SW480 (cell line): ENCODE measurements at places on chromosomes 1 and 21.

- peak; percentile 49 for DNase-seq
Measured at GRCh38 chr1:32801096-32801715, 16.0 kb downstream of the YARS1 start.

DNA sequence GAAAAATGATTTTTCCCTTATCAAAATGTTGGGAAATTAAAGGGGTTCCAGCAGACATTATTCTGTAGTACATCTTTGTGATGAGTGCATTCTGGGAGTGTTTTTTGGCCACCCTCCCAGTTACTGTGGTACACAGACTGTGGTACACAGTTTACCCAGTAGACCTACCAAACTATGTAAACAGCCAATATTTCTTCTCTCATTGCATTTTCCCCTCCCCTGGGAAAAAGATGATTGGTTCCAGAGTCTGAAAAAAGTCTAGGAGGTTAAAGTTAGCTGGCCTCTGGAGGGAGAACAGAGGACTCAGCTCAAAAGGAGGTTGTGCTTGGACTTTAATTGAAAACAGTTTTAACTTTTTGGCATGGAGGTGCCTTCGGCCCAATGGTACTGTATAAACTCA is 42.5 kb downstream of the PGM1 start:
- no peak for DNase-seq

DNA sequence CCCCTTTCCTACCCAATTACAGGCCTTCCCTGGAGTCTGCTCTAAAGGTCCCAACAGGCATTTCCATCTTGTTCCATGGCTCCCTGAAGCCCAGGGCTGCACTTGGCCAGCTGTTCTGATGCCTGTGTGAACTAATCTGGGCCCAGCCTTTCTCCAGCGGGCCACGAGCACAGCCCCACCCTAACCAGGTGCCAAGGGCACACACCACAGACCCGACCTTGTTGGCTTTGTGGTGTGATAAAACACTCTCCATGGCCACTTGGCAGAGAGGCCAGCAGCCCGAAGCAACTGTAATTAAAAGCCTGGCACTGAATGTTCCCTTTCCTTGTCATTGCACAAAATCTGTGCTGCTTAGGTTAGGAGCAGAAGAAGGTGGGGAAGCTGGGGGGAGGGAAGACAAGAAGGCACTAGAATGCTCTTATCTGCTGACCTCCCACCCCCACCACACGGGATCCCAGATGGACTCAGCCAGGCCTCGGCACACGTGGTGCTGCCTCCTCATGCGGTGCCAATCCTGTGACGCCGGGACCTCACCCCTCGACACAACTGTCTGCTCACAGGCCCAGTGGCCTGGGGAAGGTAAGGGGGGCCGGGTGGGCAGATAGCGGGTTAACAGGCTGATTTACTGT is 9.9 kb downstream of the HCRTR1 start:
- DNase-seq = no peak

DNA sequence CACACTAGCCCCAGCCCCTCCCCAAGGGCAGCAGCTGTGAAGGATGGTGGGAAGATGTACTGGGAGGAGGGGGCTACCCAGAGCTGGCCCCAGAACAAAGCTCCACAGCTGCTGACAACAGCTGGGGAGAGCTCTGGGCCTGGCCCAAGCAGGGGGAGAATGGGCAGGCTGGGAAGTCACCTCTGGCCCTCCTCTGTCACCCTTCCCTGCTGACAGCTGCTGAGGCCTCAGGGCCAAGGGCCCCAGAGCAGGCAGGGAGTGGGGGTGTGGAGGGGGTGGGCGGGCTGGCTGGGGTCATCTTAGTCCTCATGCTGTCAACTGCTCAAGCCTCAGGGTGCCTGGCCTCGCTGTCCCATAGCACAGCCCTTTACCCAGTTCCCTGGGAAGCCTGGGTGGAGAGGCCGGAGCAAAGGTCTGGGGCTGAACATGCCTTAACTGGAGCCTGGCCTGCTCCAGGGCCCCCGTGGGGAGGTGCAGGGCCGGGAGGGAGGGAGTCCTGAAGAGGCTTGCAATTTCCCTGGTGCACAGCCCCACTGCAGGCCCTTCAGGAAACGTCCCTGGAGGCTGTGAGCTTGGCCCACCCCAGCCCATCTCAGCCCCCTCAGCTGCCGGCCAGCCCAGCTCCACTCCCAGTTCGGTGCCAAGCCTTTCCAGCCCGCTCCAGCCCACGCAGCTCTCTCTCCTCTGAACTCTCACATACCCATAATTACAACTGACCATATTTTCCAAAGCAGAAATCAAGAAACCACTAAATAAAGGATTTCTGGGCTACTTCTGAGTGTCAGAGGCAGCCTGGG is 25.7 kb downstream of the HSPG2 start:
- DNase-seq = no peak

- DNase-seq = no peak
Measured at GRCh38 chr21:44094832-44095231, 12.4 kb upstream of the PWP2 start.

DNA sequence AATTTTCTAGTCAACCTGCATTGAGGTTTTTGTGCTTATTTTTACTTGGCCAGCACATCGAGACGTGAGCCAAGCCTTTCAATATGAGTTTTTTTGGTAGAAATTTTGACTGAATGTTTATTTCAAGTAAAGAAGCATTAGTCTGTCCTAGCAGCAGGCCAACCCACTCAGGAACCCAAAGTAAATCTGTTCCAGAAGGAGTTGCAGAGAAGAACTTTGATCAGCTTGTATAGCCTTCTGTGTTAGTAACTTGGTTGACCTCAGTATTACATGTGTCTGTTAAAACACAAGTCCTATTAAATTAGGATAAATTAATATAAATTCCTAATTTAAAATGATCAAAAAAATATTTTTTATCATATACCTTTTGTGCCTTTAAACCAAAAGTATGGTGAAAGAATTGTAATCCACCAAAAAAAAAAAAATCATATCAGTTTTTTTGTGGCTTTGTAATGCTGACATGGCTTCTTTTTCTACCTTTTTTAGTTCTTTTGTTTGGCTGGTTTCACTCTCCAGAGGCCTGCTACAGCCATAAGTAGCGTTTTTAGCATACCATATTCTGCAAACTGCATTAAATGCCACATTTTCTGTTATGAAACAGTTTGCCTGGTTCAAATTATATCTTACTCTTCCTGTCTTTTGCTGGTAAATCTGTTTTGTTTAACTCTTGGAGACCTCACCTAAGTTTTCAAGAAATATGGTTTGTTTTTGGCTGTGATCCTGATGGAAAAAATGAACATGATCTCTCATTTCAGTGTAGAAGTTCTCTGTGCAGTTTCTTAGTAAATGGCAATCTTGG is 39.5 kb downstream of the ATF6 start:
- no peak for DNase-seq

GRCh38 chr1:11736746-11737639 is 1.1 kb downstream of the AGTRAP start:
- DNase-seq = peak; percentile 46

- DNase-seq = no peak
Measured at GRCh38 chr1:191536791-191537429, 621.4 kb upstream of the RGS18 start.

GRCh38 chr1:236514703-236515442 is 8.9 kb upstream of the LGALS8 start:
- no peak for DNase-seq
